Cerebellar nuclear complex (tissue), 1 donor: ENCODE measurements at places on chromosomes 7 and 10.

GRCh38 chr7:83519240-83519639, 129.7 kb downstream of the SEMA3E start:
- no peak for DNase-seq

GRCh38 chr7:110522761-110523200, 568.1 kb upstream of the LRRN3 start:
- DNase-seq = no peak

- DNase-seq = no peak
Observed at GRCh38 chr7:8615019-8615418, 181.6 kb downstream of the NXPH1 start.

DNA sequence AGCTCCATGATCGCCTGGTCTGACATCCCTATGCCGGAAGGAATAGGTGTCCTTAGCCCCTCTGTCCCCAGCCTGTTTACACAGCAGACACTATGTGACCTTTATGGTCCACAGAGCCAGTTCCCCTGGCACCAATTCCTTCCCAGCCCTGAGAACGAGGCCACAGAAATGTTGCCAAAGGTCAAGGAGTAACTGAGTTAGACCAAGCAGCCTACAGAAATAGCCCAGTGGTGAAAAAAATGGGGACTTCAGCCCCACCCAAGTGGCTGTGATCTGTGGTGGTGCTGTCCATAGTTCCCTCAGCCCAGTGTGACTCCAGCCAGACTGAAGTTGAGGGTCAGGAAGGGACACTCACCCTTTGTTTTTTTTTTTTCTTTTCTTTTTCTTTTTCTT, 2.5 kb downstream of the PGAM2 start:
- no peak for DNase-seq

GRCh38 chr7:99027841-99028240, 116.1 kb downstream of the SMURF1 start:
- no peak for DNase-seq

DNA sequence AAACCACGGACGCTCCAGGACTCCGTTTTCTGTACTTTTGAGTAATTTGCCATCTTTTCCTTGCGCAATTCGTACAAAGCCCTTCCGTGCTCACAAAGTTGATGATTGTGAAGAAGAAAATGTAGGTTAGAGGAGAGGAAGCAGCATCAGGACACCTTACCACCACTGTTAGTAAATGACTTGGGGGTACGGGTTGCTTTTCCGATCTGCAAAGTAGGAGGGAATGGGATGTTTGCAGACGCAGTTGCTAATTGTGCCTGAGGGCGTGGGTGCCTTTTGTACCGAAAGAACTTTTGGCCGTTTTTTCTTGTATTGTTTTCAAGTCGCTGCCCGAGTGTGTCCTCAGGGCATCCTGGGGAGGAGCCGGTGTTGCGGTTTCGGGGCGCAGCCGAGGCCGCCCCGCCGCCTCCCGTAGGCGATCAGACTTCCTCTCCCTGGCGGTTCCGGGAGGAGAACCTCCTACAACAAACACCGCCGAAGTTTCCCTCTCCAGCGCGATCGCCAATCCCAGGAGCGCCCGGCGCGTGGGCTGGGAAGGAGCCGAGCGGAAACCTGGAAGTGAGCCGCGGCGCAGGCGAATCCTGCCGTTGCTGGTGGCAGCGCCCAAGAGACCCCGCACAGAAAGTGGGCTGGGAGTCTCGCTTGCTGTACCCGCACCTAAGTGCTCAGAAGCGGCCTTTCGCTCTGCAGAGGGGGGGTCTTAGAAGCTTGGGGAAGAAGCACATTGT, 1.0 kb downstream of the PRR15 start:
- DNase-seq = no peak

DNA sequence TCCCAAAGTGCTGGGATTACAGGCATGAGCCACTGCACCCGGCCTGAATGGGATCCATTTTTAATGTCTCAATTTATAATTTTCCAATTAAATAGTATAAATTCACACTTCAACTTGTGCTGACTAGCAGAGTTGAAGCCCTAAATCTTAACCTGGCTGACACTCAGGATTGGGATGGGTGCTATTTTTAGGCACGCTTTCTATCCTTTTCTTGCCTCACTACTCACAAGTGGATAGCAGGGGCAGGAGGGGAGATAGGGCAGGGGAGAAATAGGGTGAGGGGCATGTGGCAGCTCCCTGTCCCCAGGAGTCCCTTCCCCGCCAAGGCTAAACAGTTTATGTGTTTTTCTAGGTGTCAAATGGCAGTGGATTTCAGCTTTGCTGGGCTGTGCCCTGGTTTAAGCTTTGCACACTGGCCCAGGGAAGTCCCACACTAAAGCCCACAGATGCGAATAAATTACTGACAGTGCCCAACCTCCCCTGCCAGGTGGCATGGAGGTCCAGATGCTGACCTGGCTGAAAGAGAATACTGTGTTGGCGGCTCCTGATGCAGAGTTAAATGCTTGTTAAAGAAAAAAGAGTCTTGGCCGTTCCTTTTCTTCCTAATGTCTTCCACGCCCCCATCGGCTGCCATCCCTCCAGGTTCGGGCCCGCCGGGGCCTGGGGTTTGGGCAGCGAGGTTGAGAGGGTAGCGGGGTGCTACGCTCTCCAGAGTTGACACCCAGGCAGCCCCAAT, 36.2 kb upstream of the EFCAB10 start:
- no peak for DNase-seq

- no peak for DNase-seq
Observed at GRCh38 chr10:77837248-77837924, 89.2 kb downstream of the DLG5 start.

DNA sequence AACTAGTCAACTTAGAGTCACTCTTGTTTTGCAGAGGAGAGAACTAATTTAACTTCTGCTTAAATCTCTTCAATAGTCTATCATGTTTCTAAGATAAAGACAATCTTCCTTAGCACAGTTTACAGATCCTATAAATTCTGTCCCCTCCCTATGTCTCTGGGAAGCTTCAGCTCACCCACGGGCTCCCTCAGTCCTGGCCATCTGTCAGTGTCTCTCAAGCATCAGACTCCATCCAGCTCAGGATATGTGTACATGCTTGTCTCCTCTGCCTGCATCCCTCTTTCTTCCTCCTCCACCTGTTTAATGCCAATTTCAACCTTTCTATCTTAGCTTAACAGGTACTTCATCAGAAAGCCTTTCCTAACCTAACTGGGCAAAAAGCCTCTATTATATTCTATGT, 177.1 kb upstream of the PTER start:
- peak; percentile 34 for DNase-seq

DNA sequence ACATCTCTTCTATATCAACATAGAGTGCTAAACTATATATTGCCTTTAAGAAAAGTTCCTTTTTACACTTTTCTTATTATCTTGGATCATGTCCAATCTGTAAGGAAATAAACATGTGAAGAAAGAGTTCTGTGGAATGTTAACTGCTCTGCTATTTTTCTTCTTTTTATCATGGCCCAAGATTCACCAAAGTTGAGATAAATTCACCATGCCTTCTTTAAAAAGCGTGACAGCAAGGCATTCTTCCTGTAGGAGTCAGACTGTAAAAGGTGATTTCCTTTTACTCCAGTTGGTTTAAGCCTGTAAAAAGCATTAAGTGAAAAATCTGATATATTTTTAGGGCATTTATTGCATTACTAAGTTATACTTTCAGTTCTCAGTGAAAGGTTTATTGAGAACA, 165.7 kb upstream of the FZD1 start:
- DNase-seq = no peak

DNA sequence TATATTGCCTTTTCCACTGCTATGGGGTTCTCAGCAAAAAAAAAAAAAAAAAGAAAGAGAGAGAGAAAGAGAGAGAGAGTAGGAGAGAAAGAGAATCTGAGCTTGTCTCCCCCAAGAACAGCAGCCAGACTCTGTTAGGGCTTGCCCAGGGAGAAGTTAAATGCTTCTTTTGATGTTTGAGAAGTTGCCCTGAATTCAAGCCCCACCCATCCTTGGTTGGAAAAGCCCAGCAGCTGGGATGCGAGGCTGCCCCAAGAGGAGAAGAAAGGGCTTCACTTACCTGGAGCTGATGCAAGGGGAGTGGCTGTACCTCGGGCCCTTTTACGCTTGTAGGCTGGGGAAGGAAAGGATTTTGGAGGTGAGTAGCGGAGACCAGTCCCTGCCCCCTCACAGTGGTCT, 20.9 kb upstream of the MGMT start:
- no peak for DNase-seq

DNA sequence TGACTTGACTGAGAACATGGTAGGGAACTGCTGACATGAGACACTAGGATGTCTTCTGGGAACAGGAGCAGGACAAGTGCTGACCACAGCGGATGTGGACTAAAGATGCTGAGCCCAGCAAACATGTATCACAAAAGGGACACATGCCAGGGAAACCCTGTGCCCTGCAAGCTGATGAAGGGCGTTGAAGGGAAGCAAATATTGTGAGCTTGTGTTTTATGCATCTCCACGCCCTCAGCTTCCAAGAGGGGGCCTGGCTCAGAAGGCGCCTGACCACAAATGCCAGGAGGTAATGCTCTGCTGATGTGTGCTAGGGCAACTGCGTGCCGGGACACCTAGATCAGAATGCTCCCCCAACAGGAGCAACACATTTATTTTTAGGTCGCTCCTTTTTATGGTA, 207.3 kb downstream of the CXCL12 start:
- no peak for DNase-seq

DNA sequence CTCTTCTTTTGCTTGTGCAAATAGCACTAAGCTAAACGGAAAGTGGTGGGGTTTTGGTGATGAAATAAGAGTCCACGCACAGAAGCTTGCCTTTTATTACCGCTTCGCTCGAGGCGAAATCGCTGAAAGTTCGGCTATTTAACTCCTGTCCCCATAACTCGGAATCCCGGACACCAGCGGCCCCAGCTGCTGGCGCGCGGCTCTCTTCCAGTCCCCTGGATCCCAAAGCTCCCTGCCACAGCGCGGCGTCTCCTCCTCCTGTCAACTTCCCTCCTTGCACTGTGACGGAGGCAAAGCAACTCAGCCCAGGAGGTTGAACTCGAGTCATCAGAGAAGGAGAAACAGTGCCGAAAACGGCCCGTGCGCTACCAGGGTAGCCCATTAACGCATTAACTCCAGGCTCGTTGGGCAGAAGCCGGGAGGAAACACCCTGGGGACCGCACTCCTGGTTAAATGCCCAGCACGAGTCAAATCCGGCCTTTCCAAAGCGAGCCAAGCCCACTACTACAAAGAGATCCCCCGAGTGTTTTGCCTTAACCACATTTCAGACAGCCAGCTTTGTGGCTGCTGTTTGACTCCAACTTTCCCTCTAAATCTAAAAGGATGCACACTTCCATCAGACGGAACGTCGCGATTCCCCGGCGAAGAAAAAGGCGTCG, 1.3 kb downstream of the SEMA3D start:
- no peak for DNase-seq

DNA sequence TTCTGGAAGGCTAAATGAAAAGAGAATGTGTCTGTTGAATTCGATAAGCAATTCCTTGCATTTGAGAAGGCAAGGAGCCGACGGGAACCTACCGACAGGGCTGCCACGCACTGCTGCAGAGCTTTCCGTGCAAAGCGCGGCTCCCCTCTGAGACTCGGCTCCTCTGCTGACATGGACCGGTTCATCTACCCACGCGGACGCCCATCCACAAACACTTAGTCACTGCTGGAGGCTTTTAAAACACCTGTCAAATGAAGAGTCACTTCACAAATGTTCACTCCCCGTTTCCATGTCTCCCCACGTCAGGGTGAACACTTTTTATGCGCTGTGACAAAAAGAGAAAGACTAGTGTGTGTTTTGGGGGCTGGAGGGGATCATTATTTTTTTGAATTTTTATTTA, 32.0 kb downstream of the AMZ1 start:
- no peak for DNase-seq

DNA sequence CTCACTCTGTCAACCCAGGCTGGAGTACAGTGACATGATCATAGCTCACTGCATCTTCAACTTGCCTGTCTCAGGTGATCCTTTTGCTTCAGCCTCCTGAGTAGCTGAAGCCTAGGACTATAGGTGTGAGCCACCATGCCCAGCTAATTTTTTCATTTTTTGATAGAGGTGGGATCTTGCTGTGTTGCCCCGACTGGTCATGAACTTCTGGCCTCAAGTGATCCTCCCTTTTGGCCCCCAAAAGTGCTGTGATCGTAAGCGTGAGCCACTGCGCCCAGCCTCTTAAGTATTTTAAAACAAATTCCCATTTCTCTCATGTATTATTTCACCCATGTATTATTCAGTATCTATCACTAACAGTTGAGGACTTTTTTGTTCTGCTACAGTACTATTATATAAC, 43.5 kb downstream of the KMT2E start:
- no peak for DNase-seq

GRCh38 chr10:71812016-71812912, 38.8 kb downstream of the PSAP start:
- no peak for DNase-seq

DNA sequence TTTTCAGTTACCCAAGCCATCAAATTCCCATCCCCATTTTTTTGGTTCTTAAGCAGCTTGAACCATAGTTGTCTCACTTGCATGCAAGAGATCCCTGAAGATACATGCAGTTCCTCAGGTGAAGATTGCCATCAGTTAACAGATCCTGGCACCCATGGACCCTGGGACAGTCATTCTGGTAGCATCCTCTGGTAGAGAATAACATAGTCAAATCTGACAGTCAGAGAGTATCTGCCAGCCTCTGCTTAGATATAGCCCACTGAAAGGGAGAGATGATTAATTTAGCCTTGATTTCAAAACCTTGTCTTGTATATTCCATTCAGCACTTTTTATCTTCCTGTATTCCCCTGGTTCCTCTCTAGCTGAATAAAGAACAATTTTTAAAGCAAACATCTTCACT, 280.4 kb downstream of the KCNMA1 start:
- DNase-seq = no peak

DNA sequence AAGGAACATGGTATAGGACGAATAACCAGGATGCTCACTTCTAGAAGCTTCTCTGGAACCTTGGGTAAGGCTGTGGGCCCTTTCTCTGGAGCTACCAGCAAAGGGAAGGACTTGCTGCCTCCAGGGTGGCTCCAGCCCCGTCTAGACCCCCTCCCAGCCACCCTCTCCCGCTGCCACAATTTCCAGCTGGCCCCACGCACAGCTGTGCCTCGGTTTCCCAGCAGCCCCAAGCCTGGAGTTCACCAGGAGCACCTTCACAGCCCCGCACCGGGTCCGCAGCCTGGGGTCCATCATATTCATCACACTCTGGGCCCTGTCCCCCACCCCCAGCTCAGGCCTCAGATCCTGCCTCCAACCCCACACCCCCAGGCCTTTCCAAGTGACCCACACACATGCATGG, 35.6 kb upstream of the GTF2IRD1 start:
- DNase-seq = no peak

DNA sequence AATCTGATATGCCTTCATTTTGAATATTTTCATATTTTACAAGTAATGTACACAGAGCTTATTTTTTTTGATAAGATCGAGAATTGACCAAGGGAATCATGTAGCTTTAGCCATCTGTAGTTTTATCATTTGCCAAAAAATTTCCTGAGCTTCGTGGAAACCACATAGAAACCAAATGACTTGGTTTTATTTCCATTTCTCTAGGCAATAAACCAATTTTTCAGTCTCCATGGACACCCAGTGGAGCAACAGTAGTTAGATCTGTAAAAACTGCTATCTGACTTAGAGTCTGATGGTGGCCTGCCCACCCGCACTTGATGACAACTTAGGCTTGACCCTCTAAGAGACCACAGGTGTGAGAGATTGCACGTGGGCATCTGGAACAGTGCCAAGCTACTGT, 127.8 kb upstream of the CDK6 start:
- no peak for DNase-seq
